ENCODE measurements at places on chromosomes 11 and 22.
A peak's percentile ranks its signal among the peaks of the same experiment; 100 is the strongest.

DNA sequence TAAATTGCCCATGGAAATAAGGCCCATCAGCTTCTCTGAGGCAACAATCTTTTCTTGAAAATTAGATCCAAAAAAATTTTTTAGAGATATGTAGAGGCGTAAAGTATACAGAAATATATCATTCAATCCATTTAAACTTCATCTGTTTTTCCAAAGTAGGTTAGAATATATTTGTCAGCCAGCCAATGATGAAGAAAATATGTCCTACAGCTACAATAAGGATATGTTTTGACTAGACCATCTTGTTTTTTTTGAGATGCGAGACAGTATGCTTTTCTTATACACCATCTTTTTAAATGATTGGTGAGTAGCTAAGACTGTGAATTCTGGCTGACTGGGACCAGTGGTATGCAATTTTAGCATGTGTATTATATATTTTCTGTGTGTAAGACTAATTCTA, 630.4 kb upstream of the CNTN5 start:
- no peak for DNase-seq

- peak; percentile 23 for DNase-seq
Measured at GRCh38 chr22:34111210-34111824, 191.0 kb upstream of the LARGE1 start.

GRCh38 chr11:77136074-77136473, 8.0 kb downstream of the MYO7A start:
- no peak for DNase-seq

GRCh38 chr11:12222055-12222792, 111.8 kb downstream of the MICAL2 start:
- DNase-seq: no peak

GRCh38 chr11:92204731-92205130, 19.9 kb upstream of the FAT3 start:
- no peak for DNase-seq

DNA sequence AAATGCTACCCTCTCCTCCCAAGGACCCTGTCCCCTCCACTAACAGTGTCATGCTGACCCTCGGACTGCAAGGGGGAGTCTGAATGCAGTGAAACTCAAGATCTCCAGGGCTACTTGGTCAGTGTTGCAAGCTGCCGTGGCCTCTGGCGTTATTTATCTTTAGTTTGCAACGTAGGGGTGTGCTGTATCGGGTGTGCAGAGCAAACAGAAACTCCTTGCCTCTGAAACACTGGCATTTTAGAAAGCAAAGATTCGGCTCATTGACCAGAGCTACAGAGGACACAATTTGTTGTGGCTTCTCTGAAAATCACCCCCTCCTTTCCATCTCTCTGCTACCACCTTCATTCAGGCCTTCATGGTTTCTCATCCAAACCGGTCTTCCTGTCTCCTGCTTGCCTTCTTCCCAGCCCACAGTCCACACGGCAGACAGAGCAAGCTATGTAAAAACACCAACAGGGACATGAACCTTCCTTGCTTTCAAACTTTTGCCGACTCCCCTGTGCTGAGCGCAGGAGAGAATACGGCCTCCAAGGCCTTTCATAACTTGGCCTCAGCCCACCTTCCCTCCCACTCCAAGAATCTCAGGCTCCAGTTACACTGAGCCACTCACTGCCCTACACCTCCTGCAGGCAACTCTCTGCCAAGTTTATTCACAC, 14.9 kb downstream of the FZD4 start:
- no peak for DNase-seq

DNA sequence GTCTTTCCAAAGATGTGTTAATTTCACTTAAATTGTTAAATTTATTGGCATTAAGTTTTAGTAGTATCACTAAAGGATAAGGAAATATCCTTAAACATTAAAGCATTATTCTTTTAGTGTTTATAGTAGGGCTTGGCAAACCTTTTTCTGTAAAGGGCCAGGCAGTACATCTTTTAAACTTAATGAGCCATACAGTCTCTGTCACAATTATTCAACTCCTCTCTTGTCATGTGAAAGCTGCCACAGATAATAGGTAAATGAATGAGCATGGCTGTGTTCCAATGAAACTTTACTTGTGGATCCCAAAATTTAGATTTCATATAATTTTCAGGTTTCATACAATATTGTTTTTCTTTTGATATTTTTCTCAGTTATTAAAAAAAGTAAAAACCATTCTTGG, 268.2 kb upstream of the C11orf87 start:
- no peak for DNase-seq

GRCh38 chr11:6556139-6556949, 47.1 kb downstream of the RRP8 start:
- DNase-seq: no peak

- no peak for DNase-seq
Measured at GRCh38 chr11:128862406-128862805, 4.7 kb downstream of the KCNJ1 start.

DNA sequence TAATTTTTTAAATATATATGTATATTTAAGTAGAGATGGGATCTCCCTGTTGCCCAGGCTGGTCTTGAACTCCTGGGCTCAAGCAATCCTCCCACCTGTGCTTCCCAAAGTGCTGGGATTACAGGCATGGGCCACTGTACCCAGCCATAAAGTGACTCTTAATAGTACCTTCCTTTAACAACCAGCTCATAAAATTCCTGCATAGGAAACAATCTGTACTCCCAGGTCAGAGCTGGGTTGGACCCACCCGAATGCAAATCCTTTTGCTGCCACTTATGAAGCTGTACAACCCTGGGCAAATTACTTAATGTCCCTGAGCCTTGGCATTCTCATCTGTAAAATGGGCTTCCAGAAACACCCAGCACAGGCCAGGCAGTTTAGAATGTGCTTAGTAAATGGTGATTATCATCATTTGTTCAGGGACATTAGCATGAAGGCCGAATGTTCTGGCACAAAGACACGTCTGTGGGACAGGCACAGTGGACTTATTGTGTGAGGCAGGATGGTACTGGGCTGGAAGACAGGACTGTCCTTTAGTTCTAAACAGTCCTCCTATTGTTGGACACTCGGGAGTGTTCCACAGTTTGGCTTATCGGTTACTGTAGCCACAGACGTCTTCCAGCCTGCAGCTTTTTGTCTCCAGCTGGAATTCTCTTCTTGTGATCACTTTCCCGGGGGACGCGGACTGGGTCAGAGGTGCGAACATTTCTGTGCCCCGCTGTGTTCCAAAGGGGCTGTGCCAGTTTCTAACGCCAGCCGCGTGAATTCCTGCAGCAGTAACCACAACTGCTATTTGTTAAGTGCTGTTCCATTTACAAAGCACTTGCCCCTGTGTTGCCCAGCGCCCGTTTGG, 6.0 kb downstream of the PDXP start:
- DNase-seq: no peak

DNA sequence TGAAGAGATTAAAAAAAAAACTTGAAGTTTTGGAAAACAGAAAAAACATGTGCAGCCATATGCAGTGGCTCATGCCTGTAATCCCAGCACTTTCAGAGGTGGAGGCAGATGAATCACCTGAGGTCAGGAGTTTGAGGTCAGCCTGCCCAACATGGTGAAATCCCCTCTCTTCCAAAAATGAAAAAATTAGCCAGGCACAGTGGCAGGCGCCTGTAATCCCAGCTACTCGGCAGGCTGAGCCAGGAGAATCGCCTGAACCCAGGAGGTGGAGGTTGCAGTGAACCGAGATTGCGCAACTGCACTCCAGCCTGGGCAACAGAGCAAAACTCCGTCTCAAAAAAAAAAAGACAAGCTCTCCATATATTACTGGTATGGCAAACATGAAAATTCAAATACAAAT, 7.6 kb downstream of the DLG2 start:
- DNase-seq: no peak

DNA sequence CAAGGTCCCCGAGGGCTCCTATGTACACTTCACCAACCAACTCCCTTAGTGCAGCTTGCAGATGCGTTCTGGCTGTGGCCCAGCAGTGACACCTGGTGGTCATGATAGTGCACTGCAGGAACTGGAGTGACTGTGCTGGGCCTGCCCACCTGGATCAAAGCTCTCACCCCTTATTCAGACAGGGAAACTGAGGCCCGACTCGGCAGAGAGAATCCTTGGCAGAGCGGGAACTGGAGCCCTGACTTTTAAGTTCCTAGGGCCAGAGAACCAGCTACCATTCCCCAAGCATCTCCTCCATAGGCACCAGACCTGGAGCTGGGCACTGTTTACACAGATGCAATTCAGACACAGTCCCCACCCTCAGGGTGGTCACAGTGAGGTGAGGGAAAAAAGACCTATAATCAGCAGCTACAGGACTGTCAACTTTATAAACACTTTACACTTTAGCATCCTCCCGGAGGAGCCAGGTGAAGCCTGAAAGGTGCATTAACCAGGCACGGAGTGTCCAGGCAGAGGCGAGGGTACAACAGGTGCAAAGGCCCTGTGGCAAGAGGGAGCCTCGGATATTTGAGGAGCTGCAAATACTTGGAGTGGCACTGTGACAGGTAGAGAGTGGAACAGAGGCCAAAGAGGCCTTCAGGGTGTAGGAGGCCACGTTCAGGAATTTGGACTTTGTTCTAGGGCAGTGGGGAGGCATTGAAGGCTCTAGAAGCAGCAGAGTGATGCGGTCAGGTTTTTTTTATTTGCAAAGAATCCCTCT, 22.0 kb downstream of the RHBDD3 start:
- DNase-seq: peak; percentile 81

DNA sequence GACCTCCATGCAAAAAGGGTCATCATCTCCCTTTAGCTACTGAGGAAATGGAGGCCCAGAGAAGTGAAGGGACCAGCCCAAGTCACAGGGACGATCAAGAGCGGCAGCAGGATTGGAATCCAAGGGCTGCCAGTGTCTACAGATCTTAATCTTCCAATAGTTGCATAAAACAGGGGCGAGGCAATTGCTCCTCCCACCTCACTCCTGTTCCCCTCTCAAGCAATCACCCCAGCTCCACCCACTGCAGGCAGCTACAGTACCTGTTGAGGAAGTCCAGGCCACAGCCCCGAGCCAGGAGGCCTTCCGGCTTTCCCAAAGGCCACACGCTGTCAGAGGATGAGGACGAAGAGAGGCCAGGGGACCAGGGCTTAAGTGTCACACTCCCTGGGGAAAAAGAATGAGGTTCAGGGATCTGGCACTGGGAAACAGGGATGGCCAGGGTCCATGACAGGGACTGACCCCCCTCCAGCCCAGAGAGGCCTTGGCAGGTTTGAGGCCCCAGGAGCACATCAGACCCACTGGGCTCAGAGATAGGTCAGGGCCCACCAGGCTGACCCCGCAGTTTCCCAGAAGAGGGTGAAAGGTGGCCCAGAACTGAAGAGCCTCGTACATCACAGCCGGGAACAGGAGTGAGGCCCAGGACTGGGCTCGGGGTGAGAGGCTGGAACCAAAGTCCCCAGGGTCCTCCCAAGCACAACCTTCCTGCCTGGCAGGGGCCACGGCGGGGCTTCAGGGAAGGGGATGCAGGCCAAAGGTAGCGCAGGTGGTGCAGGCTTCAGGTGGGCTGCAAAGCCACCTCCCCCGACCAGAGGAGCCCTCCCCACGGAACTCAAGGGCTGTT, 16.4 kb upstream of the MFNG start:
- no peak for DNase-seq

- no peak for DNase-seq
Measured at GRCh38 chr11:70067591-70068341, 10.4 kb upstream of the ANO1 start.

DNA sequence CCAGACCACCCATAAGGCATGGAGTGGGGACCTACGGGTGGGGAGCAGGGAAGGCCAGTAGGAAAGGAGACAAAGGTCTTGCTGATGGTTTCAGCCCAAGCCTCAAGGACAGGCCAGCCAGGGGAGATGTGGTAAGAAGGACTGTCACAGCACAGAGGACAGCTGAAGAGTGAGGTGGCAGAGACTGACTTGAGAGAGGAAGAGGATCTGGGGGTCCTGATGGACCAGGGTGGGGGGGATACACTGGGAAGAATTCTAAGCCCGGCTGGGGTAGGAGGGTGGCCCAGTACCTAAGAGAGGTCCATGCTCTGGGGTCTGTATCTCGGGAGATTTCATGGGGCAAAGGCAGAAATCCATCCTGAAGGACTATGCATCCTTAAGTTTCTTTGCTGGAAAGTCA, 66.1 kb upstream of the THY1 start:
- no peak for DNase-seq

GRCh38 chr11:48029681-48030290, 49.4 kb downstream of the PTPRJ start:
- DNase-seq: no peak

DNA sequence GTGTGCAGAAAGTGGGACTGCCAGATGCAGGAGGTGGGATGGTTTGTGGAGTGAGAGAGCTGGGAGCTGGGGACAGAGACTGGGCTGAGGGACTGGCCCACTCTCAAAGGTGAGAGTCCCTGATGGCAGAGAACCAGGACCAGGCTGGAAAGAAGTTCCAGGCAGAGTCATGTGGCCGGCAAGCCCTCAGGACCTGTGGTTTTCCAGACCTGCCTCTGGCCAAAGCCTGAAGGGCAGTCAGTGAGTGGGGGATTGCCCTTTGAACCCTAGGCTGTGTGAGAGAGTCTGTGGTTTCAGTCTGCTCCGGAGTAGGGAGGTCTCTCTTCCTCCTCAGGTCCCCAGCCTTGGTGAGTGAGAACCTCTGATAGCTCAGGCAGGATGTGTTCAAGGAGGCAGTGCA, 17.0 kb downstream of the KCNC1 start:
- no peak for DNase-seq

DNA sequence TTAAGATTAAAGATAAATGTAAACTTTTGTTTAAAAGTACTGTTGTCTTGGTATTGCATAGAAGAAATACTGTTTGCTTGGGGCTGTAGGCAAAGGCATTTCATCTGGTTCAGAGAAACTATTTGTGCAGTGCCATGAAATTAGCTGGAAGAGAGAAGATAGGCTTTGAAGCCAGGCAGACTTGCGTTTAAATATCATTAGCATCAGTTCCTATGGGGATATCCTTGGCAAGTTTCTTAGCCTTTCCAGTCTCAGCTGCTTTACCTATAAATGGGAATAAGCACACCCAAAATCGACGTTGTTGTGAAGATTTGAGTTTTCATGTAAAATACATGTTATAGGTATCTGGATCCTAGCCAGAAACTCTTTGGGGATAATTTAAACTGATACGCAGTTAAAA, 133.9 kb downstream of the FBXO7 start:
- no peak for DNase-seq

DNA sequence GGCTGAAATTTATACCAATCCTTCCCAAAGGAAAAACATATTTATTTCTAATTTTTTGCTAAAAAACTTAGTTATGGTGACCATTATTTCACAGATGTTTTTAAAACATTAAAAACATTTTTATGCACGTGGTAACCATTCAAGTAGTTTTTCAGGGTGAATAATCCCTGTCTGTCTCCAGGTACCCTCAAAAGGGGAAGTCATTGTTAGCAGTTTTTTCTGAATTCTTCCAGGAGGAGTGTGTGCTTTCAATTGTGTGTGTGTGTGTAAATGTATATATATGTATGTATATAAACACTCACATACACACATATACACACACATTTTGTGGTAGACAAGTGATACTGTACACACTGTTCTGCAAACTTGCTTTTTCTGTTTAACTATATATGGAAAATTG, 43.9 kb downstream of the MIAT start:
- DNase-seq: no peak

GRCh38 chr22:31151872-31152271, 8.1 kb upstream of the RNF185 start:
- DNase-seq: no peak

Measured in mesothelial cell of epicardium (in vitro differentiated cells).